ENCODE measurements at places on chromosomes 13 and 19. TPM values are rescaled to one million over a fixed set of nuclear protein-coding genes. Genes with fewer than 3 reads are reported as not detected.

- no peak for DNase-seq
Measured at GRCh38 chr19:47886010-47886559, at the start of gene SULT2A1. Gene SULT2A1, minus strand, starts transcription at chr19:47886315. Its CDS starts 58 bp downstream, at chr19:47886257.

The CDKN2D gene
- polyA plus RNA-seq = 16.0 TPM

DNA sequence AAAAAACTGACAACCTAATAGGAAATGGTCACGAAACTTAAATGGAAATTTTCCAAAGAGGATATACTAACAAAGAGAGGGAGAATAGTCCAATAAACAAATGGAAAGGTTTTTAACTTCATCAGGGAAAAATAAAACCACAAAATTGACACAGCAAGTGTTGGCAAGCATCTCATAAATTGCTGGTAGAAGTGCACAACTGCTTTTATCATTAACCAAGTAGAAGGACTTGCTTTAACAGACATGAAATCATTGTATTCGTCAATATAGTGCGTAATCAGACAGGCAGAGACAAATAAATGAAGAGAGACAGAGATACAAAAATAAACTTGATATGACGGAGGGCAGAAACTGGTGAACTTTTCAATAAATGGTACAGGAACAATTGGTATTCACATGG is 7.4 kb downstream of the TGDS start:
- DNase-seq = peak; percentile 73

GRCh38 chr13:101868585-101869469 is 416.4 kb downstream of the ITGBL1 start:
- DNase-seq = no peak

DNA sequence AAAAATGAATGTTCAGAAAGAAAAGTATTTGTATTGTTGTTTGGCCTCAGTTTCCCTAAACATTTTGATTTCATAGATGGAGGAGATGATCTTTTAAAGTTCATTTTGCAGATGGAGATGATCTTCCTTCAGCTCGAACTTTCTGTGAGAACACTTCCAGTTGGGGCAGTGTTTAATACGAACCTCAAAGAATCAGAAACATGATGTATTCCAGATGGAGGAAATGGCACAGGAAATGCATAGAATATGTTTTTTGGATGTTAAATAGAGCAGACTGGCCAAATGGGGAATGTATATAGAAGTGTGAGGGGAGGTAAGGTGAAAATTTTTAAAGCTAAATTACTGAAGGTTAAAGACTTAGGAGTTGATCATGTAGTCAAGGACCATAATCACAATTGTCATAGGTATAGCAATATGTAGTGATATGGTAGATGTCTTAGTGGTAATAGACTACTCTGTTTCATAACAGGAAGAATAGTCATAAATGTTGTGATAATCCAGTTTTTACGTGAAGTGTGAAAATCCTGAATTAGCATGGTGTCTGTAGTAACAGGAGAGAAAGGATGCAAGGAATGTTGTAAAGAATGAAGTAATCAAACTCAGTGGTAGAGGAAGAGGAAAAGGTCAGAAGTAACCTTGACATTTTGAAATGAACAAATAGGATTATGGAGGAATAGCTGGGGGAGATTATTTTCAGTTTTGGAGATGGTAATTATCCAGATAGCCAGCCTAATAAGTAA is 5.1 kb downstream of the RAP2A start:
- peak; percentile 41 for DNase-seq

The CD209 gene
- 2.8 TPM for polyA plus RNA-seq

The GRIN2D gene
- polyA plus RNA-seq = 1.8 TPM

- no peak for DNase-seq
Measured at GRCh38 chr13:100658363-100658762, 16.2 kb downstream of the TMTC4 start.

The RASIP1 gene
- 27.7 TPM for polyA plus RNA-seq

DNA sequence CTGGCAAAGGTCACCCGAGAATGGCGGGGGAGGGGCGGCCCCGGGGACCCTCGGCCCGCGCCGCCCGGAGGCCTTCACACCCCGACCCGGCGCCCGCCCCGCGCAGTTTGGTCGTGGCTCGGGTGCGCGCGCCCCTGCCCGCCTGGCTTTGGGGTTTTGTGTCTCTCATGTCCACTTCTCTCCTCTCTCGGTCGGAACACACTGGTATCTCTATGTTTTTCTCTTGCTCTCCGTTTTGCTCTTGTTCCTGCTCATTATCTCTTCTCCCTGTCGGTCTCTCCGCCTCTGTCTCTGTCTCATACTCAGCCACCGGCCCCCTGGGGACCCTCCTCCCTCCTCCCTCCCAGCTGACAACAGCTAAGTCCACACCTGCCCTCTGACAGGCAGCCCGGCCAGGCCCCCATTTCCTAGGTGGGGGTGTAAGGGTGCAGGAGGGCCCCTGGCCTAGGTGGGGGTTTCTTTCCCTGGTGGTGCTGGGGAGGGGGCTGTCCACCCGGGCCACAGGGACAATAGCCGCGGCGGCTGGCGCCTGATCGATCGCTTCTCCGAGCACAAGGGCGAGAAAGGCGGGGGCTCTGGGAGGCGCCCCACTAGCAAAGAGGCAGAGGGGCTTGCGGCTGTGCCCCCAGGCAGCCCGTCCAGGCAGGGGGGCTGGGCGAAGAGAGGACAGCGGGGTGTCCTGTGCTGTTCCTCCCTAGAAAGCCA is 2.3 kb downstream of the ONECUT3 start:
- no peak for DNase-seq

DNA sequence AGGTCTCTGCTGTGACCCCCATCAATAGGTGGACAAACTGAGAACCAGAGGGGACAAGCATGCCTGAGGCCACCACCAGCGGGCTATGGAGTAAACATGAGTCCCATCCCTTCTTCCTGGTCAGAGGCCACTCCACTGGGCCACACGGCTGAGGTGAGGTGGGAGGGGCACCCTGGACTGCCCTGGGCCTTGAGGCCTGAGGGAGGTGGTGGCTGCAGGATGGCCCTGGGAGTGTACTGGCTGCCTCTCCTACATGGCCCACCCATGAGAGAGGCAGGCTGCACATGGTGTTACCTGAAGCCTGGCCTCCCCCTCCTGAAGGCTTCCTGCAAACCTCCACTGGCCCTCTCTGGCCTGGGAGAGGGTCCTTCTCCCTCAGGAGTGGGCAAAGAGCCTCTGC is 222.4 kb downstream of the TUBA3C start:
- no peak for DNase-seq

The TSSK6 gene
- polyA plus RNA-seq = 0.80 TPM

DNA sequence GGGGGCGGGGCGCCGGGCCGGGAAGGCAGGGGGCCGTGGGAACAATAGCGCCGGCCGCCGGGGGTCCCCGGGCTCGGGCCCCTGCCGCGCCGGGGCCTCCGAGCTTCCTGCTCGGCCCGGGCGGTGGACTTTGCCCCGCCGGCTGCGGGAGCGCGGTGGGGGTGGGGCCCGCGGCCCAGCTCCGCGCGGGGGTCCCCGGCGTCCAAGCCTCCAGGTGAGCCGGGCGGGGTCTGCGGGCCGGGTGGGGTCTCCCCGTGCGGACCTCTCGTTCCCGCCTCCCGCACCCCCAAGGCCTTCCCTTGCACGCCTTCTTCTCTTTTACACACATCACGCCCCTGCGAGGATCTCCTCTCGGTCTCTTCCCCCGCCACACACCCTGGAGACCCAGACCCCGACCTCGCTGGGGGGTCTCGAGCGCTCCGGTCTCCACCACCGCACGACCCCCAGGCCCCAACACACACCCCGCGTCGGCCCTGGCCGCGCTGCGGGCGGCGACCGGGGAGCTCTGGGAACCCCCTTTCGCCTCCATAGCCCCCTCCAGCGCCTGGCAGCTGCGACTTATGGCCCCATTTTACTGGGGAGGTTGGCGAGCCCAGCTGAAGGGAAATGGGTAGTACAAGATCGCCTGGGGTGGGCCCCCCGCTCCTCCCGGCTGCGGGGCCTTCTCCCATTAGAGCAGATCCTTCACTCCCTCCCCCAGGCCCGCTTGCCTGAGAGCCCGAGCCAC is 711 bp downstream of the CAMSAP3 start:
- DNase-seq = no peak

- no peak for DNase-seq
Measured at GRCh38 chr13:23617551-23618024, 47.4 kb downstream of the TNFRSF19 start.

DNA sequence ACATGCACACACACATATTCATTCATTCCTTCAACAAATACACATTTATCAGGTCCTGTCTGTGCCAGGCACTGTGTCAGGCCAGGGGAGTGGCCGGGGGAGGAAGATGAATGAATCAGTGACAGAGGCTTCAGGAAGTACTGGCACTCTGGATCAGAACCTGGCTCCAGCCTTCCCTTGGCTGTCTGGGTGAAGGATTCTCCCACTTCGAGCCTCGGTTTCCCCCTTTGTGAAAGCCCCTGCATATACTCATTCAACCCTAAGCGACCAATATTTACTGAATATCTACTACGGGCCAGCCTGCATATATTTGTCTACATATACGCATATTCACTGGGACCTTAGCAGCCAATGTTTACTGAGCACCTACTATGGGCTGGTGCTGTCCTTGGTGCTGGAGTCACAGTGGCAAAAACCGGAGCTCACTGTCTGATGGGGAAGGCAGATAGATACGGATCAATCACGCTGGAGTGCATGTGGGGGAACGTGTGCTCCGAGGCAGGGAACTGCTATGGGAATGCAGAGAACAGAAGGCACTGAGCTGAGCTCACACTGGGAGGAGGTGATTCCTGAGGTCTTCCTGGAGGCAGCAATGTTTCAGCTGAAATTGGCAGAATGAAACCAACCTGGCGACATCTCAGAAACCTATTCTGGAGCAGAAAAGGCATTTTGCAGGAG is 636 bp upstream of the ZNF579 start:
- DNase-seq = no peak

DNA sequence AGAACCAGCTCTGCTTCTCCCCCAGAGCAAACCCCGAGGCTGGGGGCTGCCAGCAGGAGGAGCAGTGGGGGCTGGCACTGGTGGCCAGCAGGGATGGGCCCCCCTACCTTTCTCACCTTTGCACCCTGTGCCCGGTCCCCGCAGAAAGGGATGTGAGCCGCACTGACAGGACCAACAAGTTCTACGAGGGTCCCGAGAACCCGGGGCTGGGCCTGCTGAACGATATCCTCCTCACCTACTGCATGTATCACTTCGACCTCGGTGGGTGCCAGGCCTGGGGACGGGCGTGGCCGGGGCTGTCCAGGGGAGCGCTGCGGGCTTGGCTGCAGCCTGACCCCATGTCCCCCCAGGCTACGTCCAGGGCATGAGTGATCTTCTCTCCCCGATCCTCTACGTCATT is 6.6 kb downstream of the TBC1D17 start:
- no peak for DNase-seq

DNA sequence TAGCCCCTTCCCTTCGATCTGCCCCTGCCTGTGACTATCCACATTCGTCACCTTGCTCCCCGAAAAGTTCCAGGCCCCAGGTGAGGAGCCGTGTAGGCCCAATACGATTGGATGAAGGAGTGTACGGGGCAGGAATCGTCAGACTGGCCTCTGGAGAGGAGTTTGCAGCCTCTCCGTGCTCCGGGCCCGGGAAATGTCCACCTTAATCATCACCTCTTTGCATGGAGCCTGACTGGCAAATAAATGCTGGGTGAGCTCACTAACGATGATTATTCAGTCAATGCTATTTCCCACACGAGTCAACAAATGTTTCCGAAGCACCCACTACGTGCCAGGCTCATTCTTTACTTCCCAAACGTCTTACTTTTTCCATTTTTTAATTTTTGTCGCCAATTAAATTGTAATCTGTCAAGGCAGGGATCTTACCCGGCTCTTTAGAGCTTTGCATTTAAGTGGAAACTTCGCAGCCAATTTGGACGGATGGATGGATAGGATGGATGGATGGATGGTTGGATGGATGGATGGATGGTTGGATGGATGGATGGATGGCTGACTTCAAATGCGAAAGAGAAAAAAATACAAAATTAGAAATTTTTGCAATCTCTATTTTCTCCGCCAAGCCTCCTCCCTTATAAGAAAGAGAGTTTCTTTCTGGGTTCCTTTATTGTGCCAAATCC is 45.8 kb downstream of the TGDS start:
- DNase-seq = no peak

GRCh38 chr13:111403266-111403665 is 82.8 kb downstream of the TEX29 start:
- DNase-seq = no peak
